Pancreas (tissue), 10 donors: ENCODE measurements at places on chromosomes 1 and 21.

- no peaks in the 10 kb centered on the region for H3K27me3 ChIP-seq
- H3K36me3 ChIP-seq, result no peaks in the 10 kb centered on the region
- no peak overlapping the region for H3K27ac ChIP-seq
- no peak for DNase-seq
- H3K4me1 ChIP-seq, result no peaks in the 10 kb centered on the region
Measured at GRCh38 chr1:205678286-205679111, 1.8 kb downstream of the SLC45A3 start.

- H3K4me1 ChIP-seq, result no peaks in the 10 kb centered on the region
- H3K36me3 ChIP-seq, result no peaks in the 10 kb centered on the region
- no peak overlapping the region for H3K4me3 ChIP-seq
- no peak overlapping the region for H3K27ac ChIP-seq
- no peak for DNase-seq
- H3K27me3 ChIP-seq, result no peaks in the 10 kb centered on the region
Measured at GRCh38 chr1:180505732-180506335, 3.5 kb upstream of the ACBD6 start.

DNA sequence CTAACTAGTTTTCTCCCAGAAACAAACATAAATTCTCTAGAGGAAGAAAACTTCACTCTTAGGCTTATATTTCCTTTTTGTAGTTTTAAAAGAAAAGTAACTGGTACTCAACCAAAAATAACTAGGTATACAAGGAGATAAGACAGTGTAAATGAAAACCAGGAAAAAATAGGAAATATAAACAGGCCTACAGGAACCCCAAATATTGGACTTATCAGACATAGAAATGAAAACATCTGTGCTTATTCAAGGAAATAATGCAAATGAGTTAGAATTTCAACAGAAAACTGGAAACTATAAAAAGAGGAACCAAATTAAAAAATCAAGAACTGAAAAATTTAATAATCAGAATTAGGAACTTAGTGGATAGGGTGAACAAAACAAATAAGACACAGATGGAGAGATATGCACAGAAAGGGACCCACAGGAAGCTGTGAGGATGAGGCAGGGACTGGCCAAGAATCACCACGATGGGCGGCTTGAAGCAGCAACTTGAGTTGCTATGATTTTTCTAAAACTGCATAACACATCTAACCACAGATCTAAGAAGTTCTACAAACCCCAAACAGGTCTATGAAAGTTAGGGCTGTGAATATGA lies 67.5 kb upstream of the ACTRT2 start:
- no peaks in the 10 kb centered on the region for H3K27me3 ChIP-seq
- H3K4me1 ChIP-seq, result no peaks in the 10 kb centered on the region
- no peaks in the 10 kb centered on the region for H3K36me3 ChIP-seq

DNA sequence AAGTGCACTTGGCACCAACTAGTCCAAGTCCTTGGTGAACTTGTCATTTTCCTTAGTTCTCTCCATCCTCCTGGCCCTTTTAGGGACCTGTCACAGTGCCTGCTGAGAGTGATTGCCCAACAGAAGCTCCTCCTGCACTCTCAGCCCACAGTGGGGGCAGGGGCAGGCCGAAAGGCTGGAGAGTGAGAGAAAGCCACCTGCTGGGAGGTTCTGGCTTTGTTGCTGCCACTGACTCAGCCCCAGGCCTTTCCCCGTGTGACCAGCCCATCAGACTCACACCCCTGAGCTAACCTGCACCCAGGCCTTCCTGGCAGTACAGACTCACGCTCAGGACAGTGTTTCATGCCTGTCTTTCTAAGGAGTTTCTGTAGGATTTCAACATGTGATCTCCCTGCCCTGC lies 17.1 kb upstream of the PROK1 start:
- no peaks in the 10 kb centered on the region for H3K4me1 ChIP-seq
- no peak overlapping the region for H3K27ac ChIP-seq
- H3K4me3 ChIP-seq, result no peak overlapping the region
- DNase-seq, result no peak

- no peaks in the 10 kb centered on the region for H3K36me3 ChIP-seq
- no peak overlapping the region for H3K27ac ChIP-seq
- H3K4me3 ChIP-seq, result no peak overlapping the region
- no peaks in the 10 kb centered on the region for H3K27me3 ChIP-seq
- DNase-seq, result no peak
- H3K4me1 ChIP-seq, result no peaks in the 10 kb centered on the region
Measured at GRCh38 chr1:220594356-220594755, 66.4 kb downstream of the MARK1 start.

GRCh38 chr1:184033711-184034167 lies 3.8 kb downstream of the COLGALT2 start:
- no peaks in the 10 kb centered on the region for H3K4me1 ChIP-seq
- DNase-seq, result no peak
- H3K27me3 ChIP-seq, result no peaks in the 10 kb centered on the region
- no peak overlapping the region for H3K27ac ChIP-seq
- no peaks in the 10 kb centered on the region for H3K36me3 ChIP-seq
